Mucosa of gallbladder (tissue), 1 donor: ENCODE measurements at places on chromosomes 6 and 20. TPM values are rescaled to one million over a fixed set of nuclear protein-coding genes. Genes with fewer than 3 reads are reported as not detected.
A peak's percentile ranks its signal among the peaks of the same experiment; 100 is the strongest.

Gene DDO
- total RNA-seq = 5.6 TPM

Gene SOX4
- 79.4 TPM for total RNA-seq

Gene ADISSP
- 61.1 TPM for total RNA-seq

DNA sequence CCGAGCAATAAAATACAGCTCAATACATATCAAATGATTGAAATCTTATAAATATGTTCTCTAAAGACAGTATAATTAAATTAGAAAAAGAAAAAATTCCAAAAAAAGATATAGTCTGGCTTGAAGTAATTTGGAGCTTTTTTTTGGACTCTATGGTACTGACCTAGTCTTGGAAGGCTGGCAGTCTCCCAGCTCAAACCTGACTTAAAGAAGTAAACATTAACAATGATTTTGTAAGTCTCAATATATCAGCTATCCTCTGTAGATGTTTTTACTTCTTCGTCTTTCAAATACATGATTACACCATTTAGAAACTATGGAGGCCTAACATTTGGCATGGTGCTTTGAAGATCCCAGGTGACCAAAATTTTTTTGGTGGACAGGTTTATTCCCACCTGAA is 14.2 kb downstream of the HINT3 start:
- DNase-seq = no peak

DNA sequence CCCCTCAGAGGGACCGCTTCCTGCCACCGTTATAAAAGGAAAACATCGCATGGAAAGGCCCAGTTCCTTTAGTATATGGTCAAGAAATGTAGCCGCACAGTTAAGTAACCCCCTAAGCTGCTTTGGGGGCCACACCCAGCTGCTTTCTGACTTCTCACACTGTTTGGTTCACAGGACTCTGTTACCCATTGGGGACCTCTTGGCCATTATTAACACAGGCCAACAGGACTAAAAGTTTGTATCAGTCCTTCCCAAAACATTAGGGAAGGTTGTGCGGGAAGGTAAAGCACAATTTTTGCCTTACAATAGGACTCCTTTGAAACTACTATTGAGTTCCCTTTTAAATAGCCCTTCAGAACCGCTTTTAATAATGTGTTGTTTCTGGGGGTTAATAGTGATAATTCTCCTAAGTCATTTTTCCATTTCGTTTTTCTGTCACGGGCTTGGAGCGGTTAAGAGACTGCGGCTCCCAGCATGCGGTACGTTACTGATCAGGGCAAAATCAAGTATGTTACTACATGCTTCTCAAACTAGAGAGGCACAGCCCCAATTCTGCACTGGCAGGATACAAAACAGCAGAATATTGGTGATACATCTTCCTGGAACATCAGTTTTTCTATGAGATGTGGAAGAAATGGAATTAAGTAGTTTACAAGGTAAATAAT is 668 bp upstream of the RPP40 start:
- no peak for DNase-seq

- DNase-seq = no peak
Measured at GRCh38 chr6:64622944-64623343, 987.3 kb downstream of the PHF3 start.

Gene LINC00237
- not detected for total RNA-seq

- DNase-seq = no peak
Measured at GRCh38 chr6:143969077-143969476, 39.0 kb downstream of the PLAGL1 start.

Gene SNAP91
- total RNA-seq = 2.5 TPM

Gene ISM1
- 0.95 TPM for total RNA-seq

Gene KHDC1L
- not detected for total RNA-seq

Gene PAK5
- total RNA-seq = 12.5 TPM

Gene SLC17A1
- 0.63 TPM for total RNA-seq

Gene BNIP5
- 7.4 TPM for total RNA-seq

GRCh38 chr6:109074133-109074415 is 20.6 kb downstream of the SESN1 start:
- no peak for DNase-seq

- DNase-seq = peak; percentile 23
Measured at GRCh38 chr6:5670811-5671561, 335.7 kb downstream of the NRN1 start.

GRCh38 chr6:11960909-11961779 is 51.0 kb upstream of the HIVEP1 start:
- no peak for DNase-seq

GRCh38 chr6:29850011-29850553 is 22.5 kb downstream of the HLA-G start:
- no peak for DNase-seq

DNA sequence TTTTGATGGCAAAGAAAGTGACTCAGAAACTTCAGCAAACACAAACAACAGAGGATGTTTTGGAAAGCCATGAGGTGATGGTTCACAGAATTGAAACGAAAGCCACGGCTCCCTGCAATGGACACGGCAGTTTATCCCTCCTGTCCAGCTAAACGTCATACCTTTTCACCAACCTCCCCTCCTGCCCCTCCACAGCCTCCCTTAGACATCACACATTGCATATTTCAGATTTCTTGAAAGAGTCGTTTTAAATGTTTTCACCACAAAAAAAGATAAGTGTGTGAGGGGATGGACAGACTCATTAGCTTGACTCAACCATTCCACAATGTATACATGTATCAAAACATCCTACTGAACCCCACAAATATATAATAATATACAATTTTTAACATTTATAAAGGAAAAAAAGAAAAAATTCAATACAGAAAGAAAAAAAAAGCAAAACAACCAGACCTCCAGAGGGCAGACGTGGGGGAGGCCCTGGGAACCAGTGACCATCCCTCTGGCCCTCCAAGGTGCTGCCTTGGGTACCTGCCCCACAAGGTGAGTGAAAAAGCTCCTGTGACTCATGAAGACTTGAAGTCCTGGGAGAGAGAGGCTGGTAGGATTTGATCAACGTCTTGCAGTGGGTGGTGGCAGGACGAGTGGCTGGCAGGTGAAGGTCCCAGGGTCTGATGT is 117.2 kb upstream of the THBS2 start:
- no peak for DNase-seq

GRCh38 chr6:37638414-37639341 is 59.0 kb downstream of the MDGA1 start:
- DNase-seq = no peak

DNA sequence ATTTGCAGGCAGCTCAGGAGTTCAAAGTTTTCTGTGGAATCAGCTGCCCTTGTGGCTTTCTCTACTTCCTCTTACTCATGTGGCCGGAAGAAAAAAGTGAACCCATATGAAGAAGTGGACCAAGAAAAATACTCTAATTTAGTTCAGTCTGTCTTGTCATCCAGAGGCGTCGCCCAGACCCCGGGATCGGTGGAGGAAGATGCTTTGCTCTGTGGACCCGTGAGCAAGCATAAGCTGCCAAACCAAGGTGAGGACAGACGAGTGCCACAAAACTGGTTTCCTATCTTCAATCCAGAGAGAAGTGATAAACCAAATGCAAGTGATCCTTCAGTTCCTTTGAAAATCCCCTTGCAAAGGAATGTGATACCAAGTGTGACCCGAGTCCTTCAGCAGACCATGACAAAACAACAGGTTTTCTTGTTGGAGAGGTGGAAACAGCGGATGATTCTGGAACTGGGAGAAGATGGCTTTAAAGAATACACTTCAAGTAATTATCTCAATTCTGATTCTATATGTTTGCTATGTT is 1.1 kb downstream of the MGME1 start:
- peak; percentile 24 for DNase-seq

DNA sequence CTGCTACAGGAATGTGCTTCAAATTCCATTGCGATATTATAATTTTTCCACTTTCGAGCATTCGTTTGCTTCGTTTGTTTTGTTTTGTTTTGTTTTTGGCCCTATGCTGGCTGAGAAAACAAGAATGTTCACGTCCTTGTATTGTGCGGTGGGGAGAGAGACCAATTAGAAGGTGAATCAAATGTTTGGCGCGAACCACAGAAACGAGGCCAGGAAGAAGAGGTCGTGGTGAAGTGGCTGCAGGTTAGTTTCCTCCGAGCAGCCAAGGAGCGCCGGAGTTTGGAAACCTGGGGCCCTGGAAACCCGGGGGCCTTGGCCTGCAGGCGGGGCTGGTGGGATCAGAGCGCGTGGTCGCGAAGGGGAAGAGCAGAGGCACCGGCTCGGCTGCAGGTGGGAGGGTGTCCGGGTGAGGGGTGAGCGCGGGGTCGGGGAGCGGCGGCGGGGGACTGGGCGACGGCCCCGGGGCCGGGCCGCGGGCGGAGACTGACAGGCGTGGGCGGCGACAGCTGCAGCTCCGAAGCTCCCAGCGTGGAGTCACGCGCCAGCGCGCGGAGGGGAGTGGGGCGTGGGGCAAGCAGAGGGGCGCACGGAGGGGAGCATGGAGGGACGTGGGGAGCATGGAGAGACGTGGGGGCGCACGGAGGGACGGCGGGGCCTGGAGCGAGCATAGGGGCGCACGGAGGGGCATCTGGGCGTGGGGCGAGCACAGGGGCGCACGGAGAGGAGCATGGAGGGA is 141.5 kb upstream of the PDE10A start:
- DNase-seq = no peak

Gene PPP1R10
- 95.6 TPM for total RNA-seq

Gene GRM4
- total RNA-seq = not detected

Gene C20orf202
- total RNA-seq = 0.66 TPM

GRCh38 chr6:134456226-134456625 is 138.3 kb upstream of the SGK1 start:
- DNase-seq = no peak

Gene NTSR1
- total RNA-seq = 0.40 TPM

Gene MEI4
- 0.17 TPM for total RNA-seq

DNA sequence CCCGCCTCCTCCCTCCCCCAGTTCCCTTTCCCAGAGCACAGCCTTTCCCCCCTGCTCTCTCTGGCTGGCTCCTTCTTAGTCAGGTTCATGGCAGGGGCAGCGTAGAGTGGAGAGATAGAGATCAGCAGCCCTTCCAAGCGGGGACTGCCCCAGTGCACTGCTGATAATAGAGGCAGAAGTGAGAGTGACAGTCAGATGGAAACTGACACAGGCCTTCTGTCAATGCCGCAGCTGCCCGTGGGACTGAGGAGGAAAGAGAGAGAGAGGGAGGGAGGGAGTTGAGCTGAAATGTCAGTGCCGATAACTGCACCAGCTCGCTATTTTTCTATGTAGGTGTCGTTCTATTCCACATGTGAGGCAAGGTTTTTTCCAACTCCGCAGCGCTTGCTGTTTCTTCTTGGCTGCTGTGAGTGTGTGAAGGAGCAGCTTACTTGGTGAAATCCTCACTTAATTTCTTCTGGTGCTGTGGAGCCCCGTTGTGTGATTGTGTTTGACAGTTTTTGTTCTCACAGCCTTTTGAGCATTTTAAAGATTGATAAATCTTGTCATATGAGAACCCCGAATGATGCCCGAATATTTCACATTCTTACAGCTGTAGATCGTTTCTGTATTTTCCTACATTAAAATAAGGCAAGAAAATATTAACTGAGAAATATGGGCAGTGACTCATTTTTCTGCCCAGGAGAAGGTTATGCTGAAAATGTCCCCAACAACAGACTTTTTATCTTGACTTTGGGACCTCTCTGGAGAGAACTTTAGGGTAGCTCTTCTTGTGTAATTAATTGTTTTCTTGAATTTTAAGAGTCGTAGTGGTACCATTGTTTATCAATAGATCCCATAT is 386.4 kb upstream of the MMS22L start:
- no peak for DNase-seq

- no peak for DNase-seq
Measured at GRCh38 chr6:158993639-158994038, 6.4 kb downstream of the RSPH3 start.

Gene PPIL6
- total RNA-seq = 2.6 TPM

- DNase-seq = no peak
Measured at GRCh38 chr6:52304983-52305390, 20.4 kb upstream of the MCM3 start.

GRCh38 chr20:61861858-61862257 is 203.8 kb downstream of the TAF4 start:
- no peak for DNase-seq

GRCh38 chr20:48716086-48716485 is 111.7 kb downstream of the PREX1 start:
- DNase-seq = no peak

GRCh38 chr20:17562804-17563305 is 7.0 kb upstream of the DSTN start:
- DNase-seq = no peak

Gene SYCP2
- 9.5 TPM for total RNA-seq

Gene RBCK1
- 133 TPM for total RNA-seq

DNA sequence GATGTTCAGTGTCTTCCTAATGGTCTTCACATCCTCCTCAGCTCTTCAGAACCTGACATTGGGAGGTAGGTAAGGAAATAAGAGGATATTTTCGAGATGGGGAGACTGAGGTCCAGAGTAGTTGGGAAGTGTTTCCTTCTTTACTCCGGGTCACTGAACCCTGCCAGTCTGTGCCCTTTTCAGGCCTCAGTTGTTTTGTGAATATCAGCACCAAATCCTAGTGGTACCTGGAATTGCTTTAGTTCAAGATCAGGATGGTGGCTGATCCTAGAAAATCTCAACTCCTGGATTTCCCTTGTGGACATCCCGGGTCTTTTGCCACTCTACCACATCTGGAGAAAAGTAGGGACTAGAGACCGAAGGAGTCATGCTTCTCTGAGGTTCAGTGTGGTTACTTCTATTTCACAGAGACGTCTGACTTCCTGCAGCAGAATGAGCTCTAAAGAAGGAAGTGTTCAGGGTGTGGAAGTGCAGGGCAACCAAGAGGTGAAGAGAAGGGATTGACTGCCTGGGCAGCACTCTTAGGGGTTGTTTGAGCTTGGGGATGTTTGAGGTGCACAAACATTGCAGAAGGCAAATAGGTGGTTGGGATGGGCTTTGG is 995 bp downstream of the STK4 start:
- peak; percentile 28 for DNase-seq

Gene MAS1
- total RNA-seq = not detected

Gene RBM39
- total RNA-seq = 288 TPM

- no peak for DNase-seq
Measured at GRCh38 chr6:108693430-108694154, 132.9 kb downstream of the FOXO3 start.

GRCh38 chr6:153231048-153231646 is 100.1 kb upstream of the RGS17 start:
- peak; percentile 60 for DNase-seq

GRCh38 chr20:36399147-36399968 is 93.2 kb downstream of the DLGAP4 start:
- no peak for DNase-seq

Gene ZNF334
- total RNA-seq = 7.7 TPM

DNA sequence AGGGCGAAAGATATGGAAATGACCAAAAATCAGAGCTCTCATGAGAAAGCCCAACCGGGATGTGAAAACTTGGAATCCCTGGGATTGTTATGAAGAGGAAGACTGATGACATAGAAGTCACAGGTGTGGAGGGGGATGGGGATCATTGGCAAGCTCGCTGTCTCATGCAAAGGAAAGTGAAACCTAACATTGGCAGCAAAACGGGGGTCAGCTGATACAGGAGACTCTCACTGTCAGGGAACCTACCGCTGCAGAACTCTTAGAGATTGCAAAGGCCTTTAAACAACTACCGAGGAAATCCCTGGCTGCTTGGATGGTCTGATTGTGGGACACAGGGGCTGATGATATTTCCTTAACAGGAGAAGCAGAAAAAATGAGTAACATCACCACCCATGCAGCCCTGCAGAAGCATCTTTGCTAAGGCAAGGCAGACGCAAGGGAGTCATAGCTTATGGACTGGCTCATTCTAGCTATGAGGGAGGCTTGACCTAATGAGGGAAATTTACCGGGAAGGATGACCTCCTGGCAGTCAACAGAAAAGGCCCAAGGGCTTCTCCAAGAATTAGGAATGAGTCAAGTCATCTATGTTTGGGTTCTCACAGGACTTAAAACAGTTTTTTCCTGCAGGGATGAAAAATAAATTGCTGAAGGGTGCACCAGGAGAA is 7.0 kb downstream of the MUC21 start:
- DNase-seq = no peak
